Progenitor cell of endocrine pancreas (in vitro differentiated cells): ENCODE measurements at places on chromosomes 4 and X.
A peak's percentile ranks its signal among the peaks of the same experiment; 100 is the strongest.

DNA sequence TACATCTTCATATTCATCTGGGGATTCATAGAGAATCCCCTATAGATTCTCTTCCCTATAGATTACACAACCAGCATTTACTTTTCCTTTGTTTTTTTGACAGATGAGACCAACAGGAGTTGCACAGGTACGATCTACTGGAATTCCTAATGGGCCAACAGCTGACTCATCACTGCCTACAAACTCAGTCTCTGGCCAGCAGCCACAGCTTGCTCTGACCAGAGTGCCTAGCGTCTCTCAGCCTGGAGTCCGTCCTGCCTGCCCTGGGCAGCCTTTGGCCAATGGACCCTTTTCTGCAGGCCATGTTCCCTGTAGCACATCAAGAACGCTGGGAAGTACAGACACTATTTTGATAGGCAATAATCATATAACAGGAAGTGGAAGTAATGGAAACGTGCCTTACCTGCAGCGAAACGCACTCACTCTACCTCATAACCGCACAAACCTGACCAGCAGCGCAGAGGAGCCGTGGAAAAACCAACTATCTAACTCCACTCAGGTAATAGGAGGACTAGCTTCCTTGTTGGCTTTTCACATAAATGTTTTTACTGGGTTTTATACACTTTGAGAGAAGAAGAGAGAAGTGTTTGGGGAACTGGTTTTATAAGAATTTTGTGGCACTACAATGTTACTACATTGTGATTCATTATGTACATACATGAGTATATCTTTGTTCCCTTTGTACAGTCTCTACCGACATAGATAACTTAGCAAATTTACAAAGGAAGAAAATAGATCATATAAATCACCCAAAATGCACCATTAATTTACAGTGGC lies 137.2 kb downstream of the DIPK2B start:
- H3K4me1 ChIP-seq = peaks cover 16% of the 10 kb centered on the region
- peaks cover 24% of the 10 kb centered on the region for H3K36me3 ChIP-seq
- H3K27ac ChIP-seq = peak overlapping the region; percentile 34
- no peak overlapping the region for H3K4me3 ChIP-seq

DNA sequence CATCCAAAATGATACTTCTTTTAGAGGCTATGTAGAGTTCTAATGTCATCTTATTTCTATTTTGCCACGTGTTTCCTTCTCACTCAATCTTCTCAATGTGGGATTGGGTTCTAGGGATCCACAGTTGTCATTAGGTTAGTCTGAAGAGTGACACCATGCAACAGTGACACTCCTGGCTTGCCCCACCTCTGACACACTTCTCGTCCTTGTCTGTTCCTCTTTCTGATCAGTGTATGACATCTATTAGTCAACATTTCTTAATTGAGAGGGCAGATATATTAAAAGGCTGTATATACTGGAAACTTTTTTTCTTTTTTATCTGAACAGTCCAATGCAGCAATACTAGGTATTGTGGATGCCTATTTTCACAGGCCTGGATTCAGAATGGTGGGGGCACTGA lies 67.6 kb upstream of the GYPA start:
- no peak overlapping the region for H3K4me3 ChIP-seq
- no peak for DNase-seq
- no peaks in the 10 kb centered on the region for H3K4me1 ChIP-seq
- H3K27ac ChIP-seq = no peak overlapping the region
- H3K27me3 ChIP-seq = no peaks in the 10 kb centered on the region
- H3K36me3 ChIP-seq = no peaks in the 10 kb centered on the region

GRCh38 chr4:142091691-142092182 lies 455.4 kb downstream of the IL15 start:
- no peak for DNase-seq
- no peaks in the 10 kb centered on the region for H3K36me3 ChIP-seq
- H3K27me3 ChIP-seq = no peaks in the 10 kb centered on the region
- H3K27ac ChIP-seq = no peak overlapping the region
- H3K4me3 ChIP-seq = no peak overlapping the region
- no peaks in the 10 kb centered on the region for H3K4me1 ChIP-seq

- no peak overlapping the region for H3K27ac ChIP-seq
- H3K27me3 ChIP-seq = peaks cover 2% of the 10 kb centered on the region
- no peak overlapping the region for H3K4me3 ChIP-seq
- H3K36me3 ChIP-seq = no peaks in the 10 kb centered on the region
Measured at GRCh38 chr4:8503801-8504200, 63.2 kb downstream of the TRMT44 start.

DNA sequence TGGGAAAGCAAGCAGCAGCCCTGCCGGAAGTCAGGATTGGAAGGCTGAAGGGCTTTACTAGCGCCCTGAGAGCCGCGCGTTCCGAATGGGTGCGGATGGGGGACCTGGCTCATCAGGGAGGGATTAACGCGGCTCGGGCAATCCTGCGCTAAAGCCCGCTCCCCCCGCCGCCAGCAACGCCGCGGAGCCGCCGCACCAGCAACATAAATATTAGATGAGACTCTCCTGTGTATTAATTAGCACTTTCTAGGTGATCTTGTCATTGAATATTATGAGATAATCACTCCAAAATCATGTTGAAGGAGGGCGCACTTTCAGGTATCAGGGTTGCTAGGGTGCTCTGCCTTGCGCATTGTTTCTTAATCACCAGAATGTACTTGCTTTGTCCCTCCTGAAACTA lies 357.2 kb upstream of the FAM241A start:
- H3K36me3 ChIP-seq = no peaks in the 10 kb centered on the region
- H3K4me3 ChIP-seq = peak overlapping the region; percentile 53
- peaks cover 27% of the 10 kb centered on the region for H3K4me1 ChIP-seq
- peak overlapping the region; percentile 22 for H3K27ac ChIP-seq

DNA sequence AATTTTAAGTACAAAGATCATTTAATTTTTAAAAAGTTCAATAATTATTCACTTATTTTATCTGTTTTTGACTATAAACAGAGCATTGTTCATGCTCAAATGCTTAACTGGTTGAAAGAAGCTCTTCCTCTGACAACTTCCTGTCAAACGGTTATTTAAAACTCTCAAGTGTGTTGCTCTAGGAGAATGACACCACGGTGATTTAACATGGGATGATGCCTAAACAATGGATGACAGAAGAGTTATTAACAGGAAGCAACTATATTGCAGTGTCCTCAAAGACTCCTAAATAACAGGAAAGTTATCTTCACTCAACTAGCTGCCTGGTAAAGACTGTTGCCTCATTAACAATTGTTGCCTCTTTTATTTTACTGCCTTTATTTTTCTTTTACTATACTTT lies 509.6 kb downstream of the PACRGL start:
- H3K27ac ChIP-seq = no peak overlapping the region
- DNase-seq = no peak
- H3K4me1 ChIP-seq = peaks cover 22% of the 10 kb centered on the region
- no peak overlapping the region for H3K4me3 ChIP-seq
- peaks cover 42% of the 10 kb centered on the region for H3K27me3 ChIP-seq
- H3K36me3 ChIP-seq = no peaks in the 10 kb centered on the region

GRCh38 chrX:17374619-17375366 lies at the start of gene NHS:
Gene NHS, plus strand, starts transcription at chrX:17375200. Its CDS starts 558 bp downstream, at chrX:17375758.
- H3K4me1 ChIP-seq = peaks cover 24% of the 10 kb centered on the region
- peak within 1 kb of the TSS; percentile 89 for H3K4me3 ChIP-seq
- H3K27me3 ChIP-seq = peaks cover 15% of the 10 kb centered on the region
- H3K27ac ChIP-seq = peak within 1 kb of the TSS; percentile 63
- peaks cover 4% of the 10 kb centered on the region for H3K36me3 ChIP-seq
